ENCODE measurements at places on chromosomes 7 and 10. TPM values are rescaled to one million over a fixed set of nuclear protein-coding genes. Genes with fewer than 3 reads are reported as not detected.

The C10orf95 gene
- 0.08 TPM for total RNA-seq

The MBLAC1 gene
- total RNA-seq: 2.6 TPM

The FOXI2 gene
- not detected for total RNA-seq

The TET1 gene
- 0.57 TPM for total RNA-seq

The TCERG1L gene
- not detected for total RNA-seq
